Epithelial cell of prostate (primary cell): ENCODE measurements at places on chromosomes 11 and 22.

DNA sequence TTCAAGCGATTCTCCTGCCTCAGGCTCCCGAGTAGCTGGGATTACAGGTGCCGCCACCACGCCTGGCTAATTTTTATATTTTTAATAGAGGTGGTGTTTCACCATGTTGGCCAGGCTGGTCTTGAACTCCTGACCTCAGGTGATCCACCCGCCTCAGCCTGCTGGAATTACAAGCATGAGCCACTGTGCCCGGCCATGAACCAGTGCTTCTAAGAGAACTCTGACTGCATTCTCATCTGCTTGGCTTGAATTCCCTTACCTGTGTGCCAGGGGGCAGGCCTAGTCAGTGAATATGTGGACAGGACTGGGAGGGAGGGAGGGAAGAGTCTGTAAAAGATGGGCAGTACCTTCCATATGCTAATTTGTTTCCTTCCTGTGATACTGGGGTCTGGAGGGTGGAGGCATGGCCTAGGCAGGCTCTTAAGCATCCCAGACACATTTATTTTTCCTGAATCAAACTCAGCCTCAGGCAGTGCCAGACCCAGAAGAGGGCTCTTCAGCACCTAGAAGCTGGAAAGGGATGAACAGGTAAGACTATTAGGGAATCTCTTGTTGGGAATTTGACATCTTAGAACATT lies 6.6 kb downstream of the RPS25 start:
- no peak for DNase-seq

GRCh38 chr11:66820381-66820780 lies 22.9 kb upstream of the RCE1 start:
- no peak for DNase-seq

- DNase-seq = no peak
These were observed 284.0 kb downstream of the MN1 start for GRCh38 chr22:27517361-27518155.

- DNase-seq = no peak
These were observed 45.6 kb downstream of the ARFGAP3 start for GRCh38 chr22:42811459-42811858.

GRCh38 chr11:26608507-26609146 lies 36.6 kb upstream of the MUC15 start:
- no peak for DNase-seq

DNA sequence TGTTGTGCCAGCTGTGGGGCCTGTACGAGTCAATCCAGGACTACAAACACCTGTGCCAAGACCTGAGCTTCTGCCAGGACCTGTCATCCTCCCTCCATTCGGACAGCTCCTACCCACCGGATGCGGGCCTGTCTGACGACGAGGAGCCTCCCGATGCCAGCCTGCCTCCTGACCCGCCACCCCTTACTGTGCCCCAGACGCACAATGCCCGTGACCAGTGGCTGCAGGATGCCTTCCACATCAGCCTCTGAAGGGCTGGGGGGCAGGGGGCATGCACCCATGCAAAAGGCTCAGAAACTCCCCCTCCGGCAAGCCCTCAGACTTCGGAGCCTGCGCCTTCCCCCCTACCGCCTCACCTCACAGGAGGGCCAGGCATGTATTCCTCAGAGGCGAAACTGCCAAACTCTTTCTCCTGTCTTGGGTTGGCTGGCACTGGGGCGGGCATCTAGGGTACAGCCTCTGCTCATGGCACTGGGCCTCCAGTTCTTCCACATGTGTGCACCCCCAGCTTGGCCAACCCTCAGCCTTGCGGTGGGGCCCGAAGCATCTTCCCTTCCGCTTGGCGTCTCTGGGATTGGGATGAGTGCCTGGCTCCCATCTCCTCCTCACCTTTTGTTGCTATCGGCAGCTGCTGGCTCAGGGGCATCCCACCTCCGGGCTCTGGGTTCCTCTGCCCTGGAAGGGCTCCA lies 1.2 kb downstream of the FAM89B start:
- no peak for DNase-seq

GRCh38 chr22:40512426-40513136 lies 123.9 kb downstream of the MRTFA start:
- no peak for DNase-seq

DNA sequence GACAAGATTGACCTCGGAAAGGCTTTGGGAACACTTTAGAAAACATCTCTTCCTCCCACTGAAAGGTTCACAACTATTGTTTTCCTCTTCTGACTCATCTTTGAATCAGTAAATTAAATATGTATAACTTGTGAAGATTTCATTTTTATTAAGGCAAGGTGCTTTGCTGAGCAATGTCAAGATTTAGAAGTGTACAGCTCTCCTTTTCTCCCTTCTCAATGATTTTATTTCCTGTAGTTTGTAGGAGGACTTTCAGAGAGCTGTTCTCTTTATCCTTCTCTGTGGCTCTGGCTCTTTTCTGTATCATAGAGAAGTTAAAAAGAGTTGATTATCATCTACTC lies 594.2 kb downstream of the METTL15 start:
- DNase-seq = no peak
